ENCODE measurements at places on chromosomes 7 and 10.
A peak's percentile ranks its signal among the peaks of the same experiment; 100 is the strongest.

- DNase-seq: peak; percentile 91
Observed at GRCh38 chr10:49109669-49110340, 5.5 kb downstream of the VSTM4 start.

- no peak for DNase-seq
Observed at GRCh38 chr10:98326621-98327027, 58.6 kb upstream of the LOXL4 start.

- DNase-seq: peak; percentile 70
Observed at GRCh38 chr7:132709971-132710567, 133.8 kb upstream of the PLXNA4 start.

DNA sequence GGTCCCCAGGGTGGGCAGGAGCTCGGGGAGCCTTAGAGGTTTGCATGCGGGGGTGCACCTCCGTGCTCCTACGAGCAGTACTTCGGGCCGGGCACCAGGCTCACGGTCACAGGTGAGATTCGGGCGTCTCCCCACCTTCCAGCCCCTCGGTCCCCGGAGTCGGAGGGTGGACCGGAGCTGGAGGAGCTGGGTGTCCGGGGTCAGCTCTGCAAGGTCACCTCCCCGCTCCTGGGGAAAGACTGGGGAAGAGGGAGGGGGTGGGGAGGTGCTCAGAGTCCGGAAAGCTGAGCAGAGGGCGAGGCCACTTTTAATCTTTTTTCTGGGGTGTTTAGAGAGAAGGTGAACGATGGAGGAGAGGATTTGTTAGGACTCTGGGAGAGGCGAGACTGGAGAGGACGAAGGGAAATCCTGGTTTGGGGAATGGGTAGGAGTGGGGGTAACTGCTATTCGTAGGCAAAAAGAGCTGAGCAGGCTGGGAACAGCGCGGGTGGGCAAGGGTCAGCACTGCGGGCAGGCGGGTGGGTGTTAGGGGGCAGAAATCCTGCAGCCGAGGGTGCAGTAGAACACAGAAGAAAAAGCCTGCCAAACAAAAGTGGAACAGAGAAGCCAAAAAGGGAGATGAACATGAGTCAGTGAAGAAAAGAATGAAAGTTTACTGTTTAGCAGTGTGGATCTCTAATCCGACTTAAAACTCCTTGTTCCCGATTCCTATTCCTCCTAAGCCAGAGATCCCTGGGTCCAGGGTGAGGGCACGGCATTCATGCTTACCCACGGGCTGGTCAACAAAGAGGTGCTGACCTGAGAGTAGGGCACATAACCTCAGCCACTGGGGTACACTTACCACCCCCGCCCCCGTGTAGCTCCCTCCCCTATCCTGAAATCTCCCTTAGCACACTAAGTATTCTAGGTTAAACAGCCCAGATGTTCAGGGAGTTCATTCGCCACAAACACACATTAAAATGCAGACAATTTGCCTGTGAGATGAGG lies 26.9 kb downstream of the PRSS2 start:
- DNase-seq: peak; percentile 20

DNA sequence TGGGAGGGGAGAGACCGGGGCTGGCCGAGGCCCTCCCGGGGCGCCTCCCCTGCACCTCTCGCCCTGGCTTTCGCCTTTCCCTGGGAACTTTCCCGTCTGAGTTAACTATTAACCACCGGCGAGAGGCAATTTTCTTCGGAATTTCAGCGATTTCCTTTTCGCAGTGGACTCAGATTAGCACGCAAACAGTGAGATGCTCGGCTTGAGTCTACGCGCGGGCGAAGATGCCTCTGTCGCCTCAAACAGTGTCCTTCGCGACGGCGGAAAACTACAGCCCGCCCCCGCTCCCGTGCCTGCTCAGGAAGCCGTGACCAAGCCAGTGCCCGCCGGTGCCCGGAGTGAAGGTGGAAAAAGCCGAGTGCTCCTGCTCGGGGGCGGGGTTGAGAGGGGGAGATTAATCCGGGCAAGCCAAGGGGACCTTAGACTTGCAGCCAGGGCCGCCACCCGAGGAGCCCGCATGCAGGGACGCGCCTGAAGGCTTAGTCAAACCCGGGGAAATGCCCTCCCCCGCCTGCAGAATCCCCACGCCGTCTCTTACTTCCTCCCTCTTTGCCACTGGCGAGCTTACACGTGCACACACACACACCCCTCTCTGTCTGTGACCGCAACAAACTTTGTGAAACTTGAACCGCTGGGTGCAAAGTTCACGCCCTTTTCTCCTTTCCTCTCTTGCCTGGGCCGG lies 14.5 kb upstream of the PAX2 start:
- DNase-seq: peak; percentile 30

GRCh38 chr7:46107610-46108217 lies 186.6 kb upstream of the IGFBP3 start:
- DNase-seq: no peak

GRCh38 chr7:10082896-10083295 lies 890.8 kb upstream of the PHF14 start:
- no peak for DNase-seq

DNA sequence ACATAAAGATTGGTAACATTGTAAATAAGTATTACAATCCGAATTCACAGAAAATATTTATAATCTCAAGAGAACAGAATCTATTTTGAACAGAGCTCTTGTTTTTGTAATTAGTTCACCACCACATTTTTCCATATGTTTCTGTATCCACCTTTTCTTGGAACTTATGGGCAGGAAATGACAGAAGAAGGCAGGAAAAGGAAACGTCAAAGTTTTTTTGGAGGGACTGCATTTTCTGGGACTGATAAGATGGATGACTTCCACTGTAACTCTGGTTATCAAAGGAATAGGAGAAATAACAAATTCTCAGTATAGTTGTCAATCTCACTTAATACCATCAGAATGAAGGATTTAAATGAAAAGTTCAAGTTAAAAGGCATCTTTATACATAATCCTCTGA lies 75.1 kb upstream of the SMNDC1 start:
- no peak for DNase-seq

GRCh38 chr7:121504482-121504881 lies 108.4 kb upstream of the FAM3C start:
- DNase-seq: peak; percentile 80

GRCh38 chr7:127961786-127962453 lies 69.3 kb downstream of the LRRC4 start:
- DNase-seq: no peak

GRCh38 chr7:112453505-112454171 lies 3.4 kb downstream of the IFRD1 start:
- peak; percentile 83 for DNase-seq

DNA sequence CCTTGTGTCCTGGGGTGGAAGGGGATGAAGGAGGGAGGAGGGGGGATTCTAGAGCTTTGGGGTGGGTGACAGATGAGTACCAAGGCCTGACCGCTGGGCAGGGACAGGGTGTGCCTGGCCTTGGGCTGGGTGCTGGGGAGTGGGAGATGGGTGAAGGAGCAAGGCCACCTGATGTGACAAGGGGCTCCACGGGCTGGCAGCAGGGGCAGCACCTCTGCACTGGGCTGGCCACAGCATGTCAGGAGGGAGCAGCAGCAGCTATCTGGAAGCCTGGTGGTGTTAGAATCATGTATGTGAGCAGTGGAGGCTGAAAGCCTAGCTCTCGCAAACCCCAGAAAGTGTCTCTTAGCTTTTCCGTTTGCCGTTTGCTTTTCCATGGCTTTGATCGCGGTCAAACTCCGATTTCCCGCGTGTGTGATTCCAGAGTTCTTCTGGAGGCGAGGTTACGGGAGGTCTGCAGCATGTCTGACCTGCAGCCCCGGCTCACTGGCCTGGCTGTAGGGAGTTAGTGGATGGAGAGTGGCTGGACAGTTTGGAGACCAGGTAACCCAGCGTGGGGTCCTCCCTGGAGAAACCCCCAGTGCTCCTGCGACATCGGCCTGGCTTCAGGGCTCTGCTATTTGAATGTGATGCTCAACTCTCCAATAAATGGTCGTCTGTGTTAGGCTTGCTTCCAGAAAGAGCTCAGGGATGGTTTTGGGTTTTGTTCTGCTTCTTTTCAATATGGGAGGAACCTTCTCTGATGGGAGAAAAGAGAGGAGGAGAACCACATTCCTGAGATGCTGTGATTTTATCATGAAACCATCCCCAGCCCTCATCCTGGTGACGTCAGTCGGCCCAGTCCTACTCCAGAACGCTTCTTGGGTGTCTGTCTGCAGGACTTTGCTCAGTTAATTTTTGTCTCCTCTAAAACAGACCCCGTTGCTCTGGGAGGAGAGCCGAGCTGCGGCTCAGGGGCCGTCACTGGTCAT lies 105.5 kb downstream of the CUX1 start:
- DNase-seq: no peak

GRCh38 chr10:114009281-114009996 lies 34.2 kb upstream of the ADRB1 start:
- DNase-seq: no peak

DNA sequence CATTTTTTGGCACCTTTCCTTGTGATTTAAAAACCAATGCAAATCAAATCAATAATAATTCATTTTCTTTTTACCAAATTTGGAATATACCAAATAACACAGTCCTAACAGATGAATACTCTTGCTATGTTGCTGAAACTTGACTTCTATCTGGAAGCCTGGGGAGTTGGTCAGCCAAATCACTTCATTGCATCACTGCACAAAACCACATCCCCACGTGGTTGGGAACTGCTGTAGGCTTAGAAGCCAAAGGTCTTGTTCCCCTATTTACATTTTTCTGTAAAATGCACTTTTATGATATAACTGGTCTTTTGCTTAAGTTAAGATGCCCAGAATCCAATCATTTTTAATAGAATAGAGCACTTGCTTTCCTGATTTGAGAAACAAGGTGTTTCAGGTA lies 15.2 kb downstream of the GPR85 start:
- peak; percentile 32 for DNase-seq

DNA sequence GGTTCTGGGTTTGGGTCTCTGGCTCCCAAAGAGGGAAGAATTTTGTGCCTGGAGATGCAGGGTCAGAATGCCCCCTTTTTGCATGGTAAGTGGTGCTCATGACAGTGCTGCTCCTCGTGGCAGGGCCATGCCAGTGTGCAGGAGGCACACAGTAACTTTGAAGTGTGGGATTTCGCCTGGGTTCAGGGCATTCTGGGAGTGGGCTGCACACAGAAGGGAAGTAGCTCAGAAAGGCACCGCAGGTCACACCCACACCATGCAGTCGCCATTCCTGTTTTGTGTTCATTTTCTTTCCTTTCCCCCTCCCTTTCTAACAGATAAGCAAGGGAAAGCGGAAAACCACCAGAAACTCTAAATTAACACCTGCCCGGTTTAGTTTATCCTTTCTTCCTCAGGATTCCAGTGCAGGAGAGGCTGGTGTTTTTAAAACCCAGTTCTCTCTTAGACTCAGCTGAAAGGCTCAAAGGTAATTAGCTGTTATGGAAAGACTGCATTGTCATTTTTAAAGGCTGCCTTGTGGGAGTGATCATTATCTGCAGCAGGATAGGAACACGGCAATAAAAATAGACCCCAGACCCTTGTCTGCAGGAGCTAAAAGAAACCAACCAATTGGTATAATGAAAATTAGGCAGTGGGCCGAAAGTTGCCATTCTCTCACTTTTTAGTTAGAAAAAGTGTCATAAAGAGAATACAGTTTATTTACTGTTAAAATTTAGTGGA lies 50.2 kb downstream of the EEPD1 start:
- no peak for DNase-seq

DNA sequence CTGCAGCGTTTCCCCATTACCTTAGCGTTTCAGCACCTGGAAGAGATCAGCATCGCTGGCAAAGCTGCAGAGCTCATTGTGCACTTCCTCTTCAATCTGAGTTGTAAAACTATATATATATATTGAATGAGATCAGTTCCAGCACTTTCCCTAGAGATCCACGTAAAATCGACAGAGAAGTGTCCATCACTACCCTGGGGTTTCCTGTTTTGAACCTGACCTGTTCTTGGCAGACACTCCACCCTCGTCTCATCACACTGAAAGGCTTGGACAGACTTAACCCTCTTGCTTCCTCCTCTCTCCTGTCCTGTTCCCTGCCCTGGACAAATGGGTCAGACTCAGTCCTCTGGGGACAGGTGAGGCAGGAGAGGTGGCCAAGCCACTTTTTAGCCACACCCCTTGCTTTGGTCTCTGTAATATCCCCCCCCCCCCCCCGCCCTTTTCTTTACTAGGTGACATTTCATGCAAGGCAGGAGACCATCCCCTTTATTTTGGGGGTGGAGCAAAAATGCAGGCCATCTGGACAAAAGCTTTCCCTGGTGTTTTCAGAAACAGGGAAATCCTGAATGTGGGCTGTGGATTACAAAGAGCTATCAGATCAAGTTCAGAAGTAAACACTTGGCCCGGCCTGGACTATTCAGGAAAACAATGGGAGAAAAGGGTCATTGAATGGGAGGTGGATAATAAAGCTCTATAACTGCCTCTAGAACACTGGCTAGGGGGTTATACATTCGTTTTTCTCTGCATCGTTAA lies 83.7 kb upstream of the KDM7A start:
- DNase-seq: no peak

GRCh38 chr7:6057316-6058129 lies 26.3 kb downstream of the ANKRD61 start:
- peak; percentile 43 for DNase-seq

DNA sequence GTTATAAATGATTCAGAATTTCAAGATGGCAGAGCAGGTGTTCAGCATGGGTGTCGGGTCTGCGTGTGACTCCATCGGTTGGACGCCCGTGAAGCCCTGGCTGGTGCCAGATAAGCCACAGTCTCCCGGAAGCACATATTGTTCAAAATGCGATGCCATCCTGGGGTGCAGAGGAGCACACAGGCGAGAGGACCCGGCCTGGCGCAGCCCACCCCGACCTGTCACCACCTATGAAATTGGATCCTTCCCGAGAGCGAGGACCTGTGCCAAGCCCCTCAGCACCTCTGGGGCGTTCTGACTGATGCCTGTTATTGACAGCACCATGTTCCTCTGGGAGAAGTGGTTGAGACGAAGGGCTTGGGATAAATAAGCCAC lies 110.1 kb downstream of the ACTR3B start:
- DNase-seq: no peak

GRCh38 chr10:18583575-18584270 lies 67.7 kb downstream of the NSUN6 start:
- no peak for DNase-seq

GRCh38 chr7:117961235-117961634 lies 88.0 kb upstream of the CTTNBP2 start:
- no peak for DNase-seq

DNA sequence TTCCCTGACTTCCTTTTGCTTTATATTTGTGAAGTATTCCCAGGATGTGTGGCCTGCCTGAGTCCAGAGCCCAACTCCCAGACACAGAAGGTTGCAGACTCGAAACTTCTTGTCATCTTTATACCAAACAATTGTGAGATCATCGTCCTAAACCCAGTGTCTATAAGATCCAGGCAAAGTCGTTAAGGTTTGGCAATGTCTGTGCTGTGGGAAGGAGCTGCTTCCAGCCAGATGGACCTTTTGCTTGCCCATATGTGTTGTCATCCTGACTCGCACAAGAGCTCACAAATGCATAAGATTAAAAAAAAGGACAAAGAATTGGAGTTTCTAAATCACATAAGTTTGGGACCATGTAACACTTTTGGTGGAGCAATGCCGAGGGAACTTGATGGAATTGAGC lies 37.0 kb downstream of the WNT2 start:
- DNase-seq: no peak

DNA sequence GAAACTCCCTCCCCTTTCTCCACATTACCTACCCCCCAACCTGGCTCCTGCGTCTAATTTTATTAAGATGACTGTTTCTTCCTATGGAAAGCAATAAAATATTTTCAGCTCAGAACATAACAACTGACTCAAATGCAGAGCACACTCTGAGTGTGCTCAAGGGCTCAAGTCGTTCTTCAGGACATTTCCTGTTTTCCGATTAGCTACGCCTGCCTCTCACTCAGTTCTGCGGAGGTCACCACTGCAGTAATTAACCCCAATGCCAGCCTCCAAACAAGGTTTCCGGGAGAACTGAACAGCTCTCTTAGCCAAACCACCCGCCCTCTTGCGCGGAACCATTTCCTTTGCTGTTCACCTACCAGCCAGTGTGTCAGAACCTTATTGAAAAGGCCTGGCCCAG lies 19.3 kb downstream of the MYOF start:
- DNase-seq: no peak

- no peak for DNase-seq
Observed at GRCh38 chr10:128660726-128661125, 534.5 kb upstream of the MKI67 start.
